ENCODE measurements at places on chromosomes 1 and 21. TPM values are rescaled to one million over a fixed set of nuclear protein-coding genes. Genes with fewer than 3 reads are reported as not detected.
A peak's percentile ranks its signal among the peaks of the same experiment; 100 is the strongest.

- peak; percentile 74 for DNase-seq
These were observed 12.5 kb downstream of the BPNT1 start for GRCh38 chr1:220076861-220077762.

GRCh38 chr1:220409771-220410595 lies 118.0 kb upstream of the MARK1 start:
- no peak for DNase-seq

DNA sequence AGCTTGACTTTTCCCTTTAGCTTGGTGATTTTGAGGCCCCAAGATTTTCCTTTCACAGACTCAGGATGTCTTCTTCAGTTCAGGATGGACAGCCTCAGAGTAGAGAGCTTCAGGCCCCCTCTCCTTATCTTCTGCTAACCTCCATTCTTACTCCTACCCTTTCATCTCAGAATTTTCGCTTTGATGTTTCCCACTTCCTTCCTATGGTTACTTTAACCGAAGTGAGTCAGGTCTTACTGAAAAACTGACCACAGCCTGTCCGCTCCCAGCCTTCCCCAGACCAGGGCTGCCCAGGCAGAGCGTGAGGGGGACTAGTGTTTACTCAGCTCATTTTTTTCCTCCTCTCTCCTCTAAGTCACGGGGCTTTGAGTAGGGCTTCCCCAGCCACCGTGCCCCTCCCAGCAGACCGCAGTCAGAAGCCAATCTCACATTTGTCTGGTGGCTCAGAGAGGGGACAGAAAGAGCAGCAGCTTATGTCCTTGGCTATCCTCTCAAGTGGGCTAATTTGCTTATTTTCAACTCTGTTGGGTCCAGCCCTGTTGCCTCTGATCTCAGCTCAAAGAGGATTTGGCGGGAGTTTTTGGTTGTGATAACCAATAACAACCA lies 4.2 kb upstream of the IL19 start:
- no peak for DNase-seq

- DNase-seq: peak; percentile 47
These were observed 5.3 kb downstream of the FCRLB start for GRCh38 chr1:161726473-161727255.

GRCh38 chr1:202355944-202356553 lies 7.5 kb downstream of the PPP1R12B start:
- DNase-seq: no peak

DNA sequence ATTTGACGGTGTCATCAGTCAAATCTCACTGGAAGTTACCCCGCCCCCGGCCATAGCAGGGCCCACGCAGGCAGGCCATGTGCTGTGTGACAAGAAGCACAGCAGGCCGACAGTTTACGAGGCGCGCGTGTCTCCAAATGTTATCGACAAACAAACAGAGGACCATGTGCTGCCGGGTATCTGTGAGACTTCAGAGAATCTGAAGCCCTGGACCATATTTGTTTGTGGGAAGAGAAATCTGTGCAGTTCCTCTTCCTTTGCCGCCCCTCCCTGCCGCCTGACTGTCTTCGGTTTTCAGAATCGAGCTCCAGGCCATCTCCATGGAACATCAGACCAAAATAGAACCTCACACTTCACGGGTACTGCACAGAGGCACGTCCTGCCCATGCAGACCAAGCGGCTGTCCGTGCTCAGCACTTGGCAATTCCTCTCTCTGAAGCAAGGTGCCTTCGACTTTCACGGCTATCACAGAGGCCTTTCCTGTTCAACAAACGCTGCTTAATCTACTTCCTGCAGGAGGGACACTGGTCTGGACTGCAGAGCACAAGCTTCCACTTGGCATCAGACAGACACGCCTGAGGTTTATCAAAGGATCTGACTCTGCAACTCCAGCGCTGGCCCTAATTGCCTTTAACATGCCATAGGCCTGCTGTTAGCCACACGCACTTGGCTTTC lies 135.7 kb upstream of the KRTAP19-8 start:
- DNase-seq: peak; percentile 78

DNA sequence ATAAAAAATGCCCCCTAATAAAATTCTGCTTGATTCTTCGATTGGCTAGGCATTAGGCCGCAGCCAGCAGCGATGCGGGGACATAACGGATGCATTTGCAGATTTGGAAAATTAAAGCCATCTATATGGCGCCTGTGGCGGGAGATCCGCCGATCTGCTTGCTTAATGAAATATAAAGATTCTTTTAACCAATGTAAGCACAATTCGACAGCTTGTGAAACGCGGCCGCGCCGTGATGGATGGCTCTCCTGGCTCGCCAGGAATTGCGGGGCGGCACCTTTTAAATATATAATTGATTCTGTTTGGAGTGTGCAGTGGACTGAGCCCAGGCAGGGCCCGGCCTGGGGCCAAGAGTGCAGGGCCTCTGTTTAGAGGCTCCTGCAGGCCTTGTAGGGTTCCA lies 8.0 kb downstream of the DMBX1 start:
- no peak for DNase-seq

GRCh38 chr1:87329526-87330056 lies 911 bp downstream of the LMO4 start:
- peak; percentile 54 for DNase-seq

DNA sequence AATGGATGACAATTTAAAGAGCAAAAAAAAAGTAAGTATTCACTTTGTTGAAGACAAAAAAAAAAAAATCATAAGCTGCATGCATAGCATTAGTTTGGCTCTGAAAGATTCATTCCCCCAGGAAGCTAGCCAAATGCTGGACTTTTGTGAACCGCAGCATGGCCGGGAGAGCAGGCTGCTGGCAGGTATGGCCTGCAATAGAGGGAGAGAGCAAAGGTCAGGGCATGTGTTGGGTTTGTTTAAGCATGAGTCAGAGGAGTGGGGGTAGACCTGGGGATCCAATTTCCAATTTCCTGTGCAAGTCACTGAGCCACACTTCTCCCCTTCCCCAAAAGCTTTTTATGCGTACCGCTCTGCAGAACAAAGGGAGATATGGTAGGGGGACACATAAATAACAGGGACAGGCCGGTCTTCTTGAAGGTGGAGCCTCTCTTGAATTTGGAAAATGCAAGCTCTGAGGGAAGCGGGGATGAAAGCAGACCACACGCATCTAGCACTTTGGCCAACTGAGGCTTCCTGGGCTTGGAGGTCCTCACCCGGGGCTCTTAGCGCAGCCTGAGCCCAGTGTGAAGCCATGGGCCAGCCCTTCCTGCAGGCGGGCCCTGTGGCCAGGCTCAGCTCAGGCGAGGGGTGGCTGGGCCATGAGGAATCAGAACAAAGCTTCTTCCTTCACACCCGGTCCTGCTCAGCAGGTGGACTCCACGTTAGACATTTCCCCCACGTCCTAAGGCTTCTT lies 171.1 kb downstream of the TOMM20 start:
- peak; percentile 46 for DNase-seq

ADCY10 gene
- not detected for total RNA-seq

KPRP gene
- not detected for total RNA-seq

NCDN gene
- total RNA-seq: 22.0 TPM

CNTN2 gene
- not detected for total RNA-seq

Data from endothelial cell of umbilical vein (primary cell).